ENCODE measurements at places on chromosomes 16 and 17. TPM values are rescaled to one million over a fixed set of nuclear protein-coding genes. Genes with fewer than 3 reads are reported as not detected.

KRT33B gene
- total RNA-seq, result not detected

OR4D1 gene
- total RNA-seq, result not detected

ANKRD40CL gene
- total RNA-seq, result 0.42 TPM

PRSS33 gene
- not detected for total RNA-seq

GNGT2 gene
- total RNA-seq, result 8.1 TPM

FNDC8 gene
- total RNA-seq, result not detected

SLC5A11 gene
- 0.22 TPM for total RNA-seq

LRRC36 gene
- 0.69 TPM for total RNA-seq

RARA gene
- 71.2 TPM for total RNA-seq

TMEM238L gene
- total RNA-seq, result not detected

SPNS2 gene
- 0.38 TPM for total RNA-seq

GALR2 gene
- 0.32 TPM for total RNA-seq

TMEM97 gene
- 16.1 TPM for total RNA-seq

ENPP7 gene
- 1.4 TPM for total RNA-seq

SMIM5 gene
- total RNA-seq, result 1.7 TPM

C16orf54 gene
- 22.5 TPM for total RNA-seq

ATP2A1 gene
- 0.71 TPM for total RNA-seq

KLHL10 gene
- total RNA-seq, result not detected

KRTAP4-5 gene
- not detected for total RNA-seq

CLDN7 gene
- total RNA-seq, result 1.1 TPM

CFAP97D1 gene
- total RNA-seq, result not detected

TBC1D3I gene
- 4.4 TPM for total RNA-seq

DPEP2 gene
- total RNA-seq, result 13.8 TPM

CHRNE gene
- total RNA-seq, result 0.38 TPM

MRPL10 gene
- 36.4 TPM for total RNA-seq
